NCI-H774 (cell line): ENCODE measurements at places on chromosomes 12 and 14.

DNA sequence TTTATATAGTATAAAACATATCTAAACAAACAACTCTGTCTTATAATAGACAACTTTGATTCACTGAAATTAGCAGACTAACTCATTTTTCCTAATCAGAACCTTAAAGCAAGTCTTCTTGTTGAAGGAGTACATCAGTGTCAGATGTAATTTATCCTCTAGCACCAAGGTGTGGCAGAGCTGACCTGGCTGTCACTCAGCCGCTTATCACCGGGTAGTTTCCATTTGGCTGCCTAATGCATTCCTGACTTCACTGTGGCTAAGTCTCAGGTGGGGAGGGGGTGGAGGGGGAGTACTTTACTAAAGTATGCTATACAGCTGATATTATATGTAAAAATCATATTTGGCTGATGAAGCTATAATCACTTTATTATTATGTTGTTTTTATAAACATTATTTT is 339.9 kb upstream of the RGS6 start:
- no peak for DNase-seq

- DNase-seq: no peak
Measured at GRCh38 chr12:24838531-24838950, 110.4 kb downstream of the BCAT1 start.

DNA sequence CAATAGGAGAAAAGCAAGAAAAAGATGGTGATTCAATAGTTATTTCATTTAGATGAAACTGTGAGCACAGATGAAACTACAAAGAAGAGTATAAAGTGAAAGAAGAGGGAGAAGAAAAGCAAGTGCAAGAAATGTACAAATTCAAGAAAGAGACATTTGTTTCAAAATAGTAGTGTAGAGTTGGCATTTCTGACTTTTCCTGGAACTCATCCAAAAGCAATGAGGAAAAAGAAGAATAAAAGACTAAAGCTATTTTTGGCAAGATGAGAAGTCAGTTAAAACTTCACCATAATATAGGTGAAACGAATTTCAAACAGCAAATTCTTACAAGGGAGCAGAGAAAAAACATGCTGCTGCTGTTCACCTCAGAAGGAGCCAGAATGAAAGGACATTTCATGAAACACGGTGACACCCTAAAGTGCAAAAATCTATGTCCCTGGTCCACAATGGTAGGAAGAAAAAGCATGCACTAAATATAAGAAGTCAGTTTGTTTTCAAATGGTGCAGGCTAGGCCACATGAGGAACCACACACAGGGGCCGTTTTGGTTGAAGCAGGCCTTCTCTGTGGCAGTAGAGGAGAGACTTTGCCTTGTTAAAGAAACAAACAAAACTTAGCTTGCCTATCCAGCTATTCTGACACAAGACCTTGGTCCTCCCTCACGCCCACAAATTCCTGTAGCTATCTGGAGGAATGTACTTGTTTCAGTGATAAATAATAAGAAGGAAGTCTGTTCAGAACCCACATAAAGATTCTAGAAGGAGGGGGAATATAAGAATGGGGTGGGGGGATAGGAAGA is 11.1 kb upstream of the CMAS start:
- DNase-seq: no peak

DNA sequence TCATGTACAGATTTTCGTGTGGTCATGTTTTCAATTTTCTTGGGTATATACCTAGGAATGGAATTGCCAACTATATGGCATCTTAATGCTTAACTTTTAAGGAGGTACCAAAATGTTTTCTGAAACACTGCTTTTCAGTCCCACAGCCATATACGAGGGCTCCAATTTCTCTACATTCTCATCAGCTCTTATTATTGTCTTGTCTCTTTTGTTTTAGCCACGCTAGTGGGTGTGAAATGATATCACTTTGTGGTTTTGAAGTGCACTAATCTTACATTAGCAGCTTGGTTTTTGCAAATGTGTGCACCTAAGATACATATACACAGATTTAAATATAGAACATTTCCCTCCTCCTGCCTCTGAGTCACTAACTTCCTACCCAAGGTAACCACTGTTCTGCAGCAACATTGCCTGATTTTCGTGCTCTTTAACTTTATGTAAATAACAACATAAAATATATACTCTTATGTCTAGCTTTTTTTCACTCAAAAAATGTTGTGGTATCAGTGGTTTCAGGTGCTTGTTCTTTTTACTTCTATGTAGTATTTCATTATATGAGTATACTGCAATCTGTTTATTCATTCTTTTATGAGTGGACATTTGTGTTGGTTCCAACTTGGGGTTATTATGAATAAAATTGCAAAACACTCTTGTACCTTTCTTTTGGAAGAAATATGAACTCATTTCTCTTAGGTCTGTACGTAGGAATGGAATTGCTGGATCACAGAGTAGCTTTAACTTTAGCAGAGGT is 73.1 kb downstream of the ZFP36L1 start:
- no peak for DNase-seq

DNA sequence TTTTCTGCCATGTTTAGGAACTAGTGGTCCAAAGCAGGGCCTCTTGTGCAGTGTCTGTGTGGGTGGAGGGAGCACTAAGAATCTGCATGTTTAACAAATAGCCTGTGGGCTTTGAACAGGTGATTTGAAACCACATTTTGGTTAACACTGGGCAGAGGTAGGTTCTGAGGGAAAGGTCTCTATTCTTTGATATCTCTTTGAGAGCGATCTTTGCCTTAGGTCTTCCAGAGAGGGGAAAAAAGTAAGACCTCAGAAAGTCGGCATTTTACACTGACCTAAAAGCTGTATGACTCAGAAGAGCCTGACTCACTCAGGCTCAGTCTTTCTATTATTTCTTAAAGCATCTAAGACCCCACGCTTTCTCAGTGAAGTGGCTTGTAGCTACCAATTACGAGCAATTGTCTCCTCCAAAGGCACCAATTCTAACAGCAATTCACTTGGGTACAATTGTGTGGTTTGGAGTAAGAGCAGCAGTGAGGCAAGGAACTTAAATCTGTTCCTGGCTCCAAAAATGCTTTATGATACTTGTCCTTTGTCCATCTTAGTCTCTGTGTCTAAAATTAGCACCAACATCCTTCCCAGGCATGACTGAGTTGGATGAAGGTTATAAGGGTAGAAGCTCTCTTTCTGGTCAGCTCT is 8.8 kb downstream of the EIF2B2 start:
- no peak for DNase-seq

DNA sequence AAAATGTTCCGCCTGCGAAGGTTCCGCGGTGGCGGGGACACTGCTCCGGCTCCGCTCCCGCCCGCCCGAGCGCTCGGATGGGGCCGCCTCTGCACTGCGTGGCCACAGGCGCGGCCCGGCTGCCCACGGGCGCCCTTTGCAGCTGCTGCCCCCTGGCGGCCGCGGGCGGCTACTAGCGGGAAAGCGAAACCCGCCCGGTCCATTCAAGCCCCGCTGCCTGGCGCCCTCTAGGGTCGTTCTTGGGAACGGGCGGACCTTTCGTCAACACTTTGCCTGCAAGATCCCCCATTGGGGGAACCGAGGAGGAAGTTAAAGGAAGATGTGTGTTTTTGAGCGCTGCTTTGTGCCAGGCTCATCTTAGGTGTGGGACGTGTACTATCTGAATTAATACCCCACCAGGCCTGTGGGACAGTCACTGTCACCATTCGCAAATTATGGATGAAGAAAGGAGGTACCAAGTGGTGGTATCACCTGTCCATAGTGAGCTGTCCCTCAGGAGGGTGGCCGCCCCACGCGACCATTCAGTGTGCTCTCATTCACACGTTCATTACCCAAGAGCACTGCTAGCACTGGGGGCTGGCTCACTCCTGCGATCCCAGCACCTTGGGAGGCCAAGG is 19.4 kb downstream of the GPR132 start:
- peak; percentile 80 for DNase-seq

- DNase-seq: peak; percentile 14
Measured at GRCh38 chr12:63353559-63353958, 202.6 kb upstream of the AVPR1A start.

DNA sequence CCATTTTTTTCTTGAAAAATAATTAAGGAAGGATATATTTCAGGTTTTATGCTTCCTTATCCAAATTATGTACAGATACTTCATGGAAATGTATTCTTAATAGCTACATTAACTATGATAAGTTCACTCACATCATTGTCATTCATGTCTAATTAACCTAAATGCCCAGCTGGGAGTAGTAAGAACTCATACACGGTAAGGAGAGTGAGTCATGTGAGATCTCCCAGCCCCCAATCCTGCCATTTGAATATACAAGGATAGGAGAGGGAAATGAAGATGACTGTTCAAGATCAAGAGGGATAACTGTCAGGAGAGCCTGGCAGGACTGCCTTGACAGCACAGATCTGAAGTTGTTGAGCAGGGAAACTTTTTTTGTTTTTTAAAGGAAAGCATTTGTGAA is 343.4 kb upstream of the USP15 start:
- no peak for DNase-seq

DNA sequence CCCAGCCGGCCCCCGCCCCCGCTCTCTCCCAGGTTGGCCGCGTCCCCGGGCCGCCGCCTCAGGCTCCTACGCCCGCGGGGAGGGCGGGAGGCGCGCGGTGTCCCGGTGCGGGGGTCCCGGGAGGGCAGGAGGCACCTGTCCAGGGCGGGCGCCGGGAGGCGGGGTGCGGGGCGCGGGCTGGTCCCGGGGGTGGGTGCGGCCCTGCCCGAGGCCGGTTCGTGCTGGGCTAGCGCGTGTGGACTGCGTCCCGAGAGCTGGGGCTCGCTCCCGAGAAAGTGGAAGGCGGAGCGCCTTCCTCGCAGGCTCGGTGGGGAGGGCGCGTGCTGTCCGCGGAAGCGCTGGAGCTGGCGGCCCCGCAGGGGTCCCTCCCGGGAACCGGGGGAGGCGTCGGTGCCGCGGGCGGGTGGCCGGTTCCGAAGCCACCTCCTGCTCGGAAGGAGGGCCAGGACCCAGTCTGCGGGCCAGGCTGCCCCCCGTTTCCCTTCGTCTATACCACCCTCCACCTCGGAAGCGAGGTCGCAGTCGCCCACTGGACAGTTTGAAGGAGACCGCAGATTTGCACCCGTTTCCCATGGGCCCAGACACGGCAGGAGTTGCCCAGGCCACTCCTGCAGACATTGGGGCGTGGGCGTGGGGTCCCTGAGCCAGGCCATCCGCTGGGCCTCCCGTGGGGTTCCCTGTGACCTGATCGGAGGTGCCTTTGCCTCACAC is 636 bp downstream of the ZFYVE21 start:
- no peak for DNase-seq
